ENCODE measurements at places on chromosomes 4 and X.

GRCh38 chrX:29496636-29497180, 718.7 kb upstream of the MAGEB2 start:
- DNase-seq, result no peak

- no peak for DNase-seq
Observed at GRCh38 chr4:182421753-182422152, 178.6 kb downstream of the TENM3 start.

DNA sequence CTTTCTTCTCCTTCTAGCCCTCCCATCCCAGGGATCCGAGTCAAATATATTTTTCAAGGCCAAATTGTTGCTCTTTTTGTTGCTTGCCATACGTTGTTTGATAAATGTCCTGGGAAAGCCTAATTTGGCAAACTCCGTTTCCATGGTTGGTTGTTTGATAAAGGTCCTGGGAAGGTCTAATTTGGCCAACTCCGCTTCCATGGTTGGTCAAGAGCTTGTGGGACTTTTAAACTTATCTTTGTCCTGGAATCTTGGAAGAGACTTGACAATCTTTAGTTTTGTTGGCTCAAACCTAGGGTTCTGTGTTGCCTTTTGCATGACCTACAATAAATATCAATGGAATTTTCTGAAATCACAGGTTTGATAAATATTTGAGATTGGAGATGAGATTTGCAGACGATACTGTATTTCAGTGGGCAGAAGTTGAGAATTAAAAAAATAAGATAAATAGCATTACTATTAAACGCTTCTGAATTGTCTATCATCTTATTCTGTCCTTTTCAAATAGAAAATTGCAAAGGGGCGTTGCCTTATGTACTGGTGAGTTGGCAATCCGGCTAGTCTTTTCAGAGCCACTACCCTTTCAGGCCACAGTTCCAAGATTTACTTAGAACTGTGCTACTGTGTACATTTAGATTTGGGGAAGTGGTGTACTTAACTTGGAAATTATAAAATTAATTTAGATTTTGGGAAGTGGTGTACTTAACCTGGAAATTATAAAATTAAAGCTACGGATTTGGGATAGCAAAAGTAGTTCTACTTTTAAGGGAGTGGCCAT, 804 bp downstream of the OSTC start:
- no peak for DNase-seq

DNA sequence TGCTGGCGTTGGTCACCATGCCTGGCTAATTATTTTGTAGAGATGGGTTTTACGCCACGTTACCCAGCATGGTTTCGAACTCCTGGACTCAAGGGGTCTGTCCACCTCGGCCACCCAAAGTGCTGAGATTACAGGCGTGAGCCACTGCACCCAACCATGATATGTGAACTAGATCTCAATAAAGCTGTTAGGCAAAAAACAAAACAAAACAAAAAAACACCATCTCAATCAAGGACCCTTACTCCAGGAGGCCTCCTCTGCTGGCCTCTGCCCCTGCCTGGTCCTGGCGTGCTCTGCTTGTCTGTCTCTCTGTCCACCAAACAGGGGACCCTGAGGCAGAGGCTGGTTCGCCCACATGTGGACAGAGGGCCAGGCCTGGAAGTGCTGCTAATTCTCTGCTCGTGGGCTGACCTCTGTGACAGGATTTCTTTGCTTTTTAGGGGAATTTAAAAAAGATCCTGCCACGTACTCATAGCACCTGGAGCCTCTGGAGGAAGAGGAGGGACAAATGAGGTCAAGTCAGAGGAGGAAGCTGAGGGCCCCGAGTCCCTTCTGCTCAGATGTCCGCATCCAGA, 32.7 kb upstream of the WFS1 start:
- DNase-seq, result no peak

GRCh38 chrX:72015383-72015782, 104.7 kb downstream of the NHSL2 start:
- no peak for DNase-seq

- no peak for DNase-seq
Observed at GRCh38 chr4:140935254-140935653, 179.1 kb upstream of the TBC1D9 start.

DNA sequence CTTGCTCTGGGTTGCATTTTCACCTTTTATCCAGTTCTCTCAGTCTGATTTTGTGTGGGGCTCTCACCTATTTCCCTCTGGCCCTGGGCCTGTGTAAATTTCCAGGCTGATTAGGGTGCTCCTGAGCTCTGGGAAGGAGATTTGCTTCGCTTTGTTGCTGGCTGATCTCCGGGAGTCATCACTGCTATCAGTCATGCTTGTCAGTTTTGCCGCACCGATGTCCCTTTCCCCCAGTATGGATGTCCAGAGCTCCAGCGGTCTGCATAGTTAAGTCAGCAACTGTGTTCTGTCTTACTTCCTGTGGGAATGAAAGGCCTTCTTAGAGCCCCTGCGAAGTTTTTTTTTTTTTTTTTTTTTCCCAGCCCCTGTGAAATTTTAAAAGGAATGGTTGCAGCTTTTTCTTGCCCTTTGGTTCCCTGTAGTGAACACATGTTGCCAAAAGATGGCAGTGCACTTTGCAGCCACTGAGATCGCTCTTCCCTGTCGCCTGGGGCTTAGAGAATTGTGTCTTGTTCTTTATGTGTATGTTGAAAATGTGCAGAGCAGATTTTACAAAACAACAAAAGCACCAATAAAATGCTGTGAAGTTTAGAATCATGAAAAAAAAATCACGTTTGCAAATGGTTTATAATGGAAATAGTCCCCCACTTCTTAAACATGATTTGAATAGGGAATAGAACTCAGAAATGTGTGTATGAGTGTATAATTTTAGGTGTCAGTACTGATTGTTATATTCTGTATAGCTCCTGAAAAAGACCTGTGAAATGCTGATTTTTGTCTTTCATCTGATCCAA, 109.1 kb upstream of the SLC4A4 start:
- DNase-seq, result no peak

GRCh38 chr4:122012735-122013134, 60.9 kb upstream of the TRPC3 start:
- DNase-seq, result no peak

- no peak for DNase-seq
Observed at GRCh38 chr4:118869808-118870342, 18.8 kb upstream of the SYNPO2 start.

DNA sequence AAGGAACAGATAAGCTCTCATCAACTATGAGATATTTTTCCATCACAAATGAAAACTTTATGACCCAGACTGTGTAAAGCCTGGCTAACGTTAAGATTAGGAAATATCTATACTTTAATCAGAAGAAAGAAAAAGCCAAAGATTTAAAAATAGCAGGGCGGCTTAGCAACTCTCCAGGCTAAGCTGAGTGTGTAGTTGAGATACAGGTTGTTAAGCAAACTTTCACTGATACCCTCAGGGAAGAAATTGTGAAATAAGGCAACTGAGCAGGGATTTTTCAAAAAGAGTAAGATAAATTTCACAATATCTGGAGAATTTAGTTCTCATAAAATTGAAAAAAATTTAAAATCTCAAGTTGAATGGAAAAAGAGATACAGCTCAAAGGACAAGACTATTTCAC, 382.0 kb downstream of the RAPGEF2 start:
- no peak for DNase-seq

DNA sequence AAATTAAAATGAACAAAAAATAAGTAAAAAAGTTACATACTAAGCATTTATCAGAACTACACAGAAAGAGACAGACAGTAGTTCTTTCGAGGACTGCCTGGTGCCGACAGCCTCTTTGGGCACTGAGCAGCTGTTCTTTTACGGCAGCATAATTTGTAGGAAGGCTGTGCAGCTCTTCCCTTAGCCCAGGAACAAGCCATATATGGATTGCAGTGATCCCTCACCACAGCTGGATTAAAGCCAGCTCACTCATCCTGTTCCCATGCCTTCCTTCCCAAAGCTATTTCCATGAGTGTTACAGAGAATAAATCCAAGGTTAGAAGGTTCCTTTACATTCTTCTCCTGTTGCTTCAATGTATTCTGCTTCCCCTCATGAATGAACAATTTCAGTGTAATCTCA, 71.7 kb downstream of the DDX60L start:
- no peak for DNase-seq

DNA sequence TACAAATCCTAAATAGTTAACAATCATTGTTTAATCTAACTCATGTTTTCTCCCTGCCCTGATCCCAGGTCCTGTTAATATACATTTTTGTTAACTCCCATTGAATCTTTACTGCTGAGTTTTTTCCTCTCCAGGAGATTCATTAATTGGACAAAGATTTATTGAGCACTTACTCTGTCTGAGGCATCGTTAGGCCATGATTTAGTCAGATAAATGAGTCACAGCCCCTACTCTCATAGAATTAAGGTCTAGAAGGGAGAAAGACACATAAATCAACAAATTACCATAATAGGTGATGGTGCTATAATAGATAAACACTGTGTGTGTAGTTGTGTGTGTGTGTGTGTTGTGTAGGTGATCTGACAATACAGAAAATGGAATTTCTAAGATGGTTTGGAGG, 112.5 kb downstream of the MAPK10 start:
- DNase-seq, result no peak

DNA sequence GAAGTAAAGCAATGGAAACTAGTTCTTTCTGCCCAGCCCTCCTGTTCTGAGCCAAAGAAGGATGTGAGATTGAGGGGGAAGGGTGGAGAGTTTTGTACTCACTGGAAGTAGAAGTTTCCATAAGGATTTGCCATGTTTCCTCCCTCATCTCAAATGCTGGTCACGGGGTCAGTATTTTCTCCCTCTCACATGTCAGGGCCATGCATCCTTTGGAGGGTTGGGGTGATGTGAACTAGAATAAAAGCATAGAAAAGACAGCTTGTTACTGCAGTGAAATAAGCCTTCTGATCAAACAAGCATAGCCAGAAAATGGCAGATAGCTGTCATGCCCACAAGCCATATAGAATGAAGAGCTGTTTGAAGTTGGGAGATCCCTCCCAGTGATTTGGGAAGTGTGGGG, 79.7 kb downstream of the KIT start:
- no peak for DNase-seq

DNA sequence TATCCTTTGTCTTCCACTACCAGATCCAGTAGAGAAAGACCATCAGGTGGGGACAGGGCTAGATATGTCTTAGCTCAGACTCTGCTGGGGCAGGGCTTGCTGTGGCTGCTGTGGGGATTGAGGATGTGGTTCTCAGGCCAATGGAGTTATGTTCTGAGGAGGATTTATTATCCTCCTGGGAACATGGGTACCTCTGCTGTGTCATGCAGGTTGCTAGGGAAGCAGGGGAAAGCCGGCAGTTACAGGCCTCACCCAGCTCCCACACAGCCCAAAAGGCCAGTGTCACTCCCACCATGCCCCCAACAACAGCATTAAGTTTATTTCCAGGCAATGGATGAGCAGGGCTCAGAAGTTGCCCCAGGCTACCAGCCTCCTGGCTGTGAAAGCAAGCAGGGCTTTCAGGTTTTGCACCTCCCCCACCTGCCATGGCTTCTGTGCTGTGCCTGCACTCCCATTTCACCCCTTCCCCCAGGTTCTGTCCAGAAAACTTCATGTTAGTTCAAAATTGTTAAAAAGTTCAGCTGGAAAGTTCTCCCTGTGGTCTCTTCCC, 879.9 kb downstream of the ARAP2 start:
- DNase-seq, result no peak

- DNase-seq, result no peak
Observed at GRCh38 chr4:38531141-38531727, 132.8 kb upstream of the KLF3 start.

- no peak for DNase-seq
Observed at GRCh38 chrX:23908219-23909004, 606 bp downstream of the CXorf58 start.

GRCh38 chrX:47900833-47901232, 64.1 kb downstream of the ZNF81 start:
- no peak for DNase-seq

DNA sequence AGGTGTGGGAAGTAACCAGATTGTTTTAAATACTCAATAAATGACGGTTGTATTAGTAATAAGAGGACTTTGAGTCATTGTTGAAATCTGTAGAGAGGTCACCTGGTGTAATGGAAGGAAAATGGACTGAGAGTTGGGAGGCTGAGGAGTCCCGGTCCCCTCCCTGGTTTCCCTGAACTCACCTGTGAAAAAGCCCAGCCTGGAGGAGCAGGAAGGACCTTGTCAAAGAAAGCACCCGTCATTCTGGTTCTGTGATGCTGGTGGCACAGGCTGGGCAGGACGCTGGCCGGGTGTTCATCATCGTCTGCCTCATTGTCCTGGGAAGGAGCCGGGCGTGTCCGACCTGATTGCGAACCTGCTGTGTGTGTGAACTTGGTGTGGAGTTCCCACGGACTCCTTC, 70.8 kb downstream of the SORCS2 start:
- DNase-seq, result no peak

DNA sequence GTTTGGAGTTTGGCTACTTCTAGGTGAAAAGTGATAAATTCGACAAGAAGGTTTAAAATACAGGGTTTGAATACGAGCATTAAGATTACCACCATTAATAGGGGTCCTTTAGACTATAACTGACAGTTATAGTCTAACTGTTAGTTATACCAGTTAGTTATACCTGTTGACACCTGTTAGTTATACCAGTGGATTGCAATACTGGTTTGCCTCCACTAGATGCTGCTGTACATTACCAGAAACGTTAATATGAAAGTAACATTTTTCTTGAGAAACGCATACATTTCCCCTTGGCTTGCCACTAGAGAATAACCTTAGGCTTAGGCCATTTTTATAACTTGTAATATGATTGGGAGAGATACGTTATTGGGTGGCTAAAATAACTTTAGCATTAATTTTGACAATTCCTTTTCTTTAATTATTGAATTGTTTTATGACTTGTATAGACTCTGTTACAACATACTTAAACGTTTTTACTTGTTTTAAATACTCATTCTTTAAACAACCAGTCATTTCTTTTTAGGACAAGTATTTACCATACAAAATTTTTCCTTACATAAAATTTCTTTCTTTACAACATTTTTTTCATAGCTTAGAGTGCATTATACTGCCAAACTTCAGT, 911.2 kb downstream of the FSTL5 start:
- DNase-seq, result peak; percentile 4

GRCh38 chrX:12672367-12673106, 118.7 kb upstream of the PRPS2 start:
- DNase-seq, result no peak

DNA sequence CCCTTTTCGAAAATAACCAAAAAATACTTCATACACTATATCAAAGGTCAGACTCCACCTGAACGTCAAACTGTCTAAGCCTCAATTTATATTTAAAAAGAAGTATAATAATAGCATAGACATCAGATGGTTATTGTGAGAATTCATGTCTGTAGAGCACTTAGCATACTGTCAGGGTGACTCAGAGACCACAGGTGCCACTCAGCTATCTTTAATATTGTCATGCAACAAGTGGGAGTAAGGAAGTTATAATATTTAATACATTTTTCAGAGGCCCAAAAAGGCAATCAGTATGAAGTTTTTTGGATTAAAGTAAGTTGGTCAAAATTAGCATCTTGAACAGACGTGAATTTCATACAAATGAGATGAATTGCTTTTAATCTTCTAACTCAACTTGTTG, 93.3 kb downstream of the PHOX2B start:
- DNase-seq, result no peak
